ENCODE measurements at places on chromosomes 4 and X.
A peak's percentile ranks its signal among the peaks of the same experiment; 100 is the strongest.

DNA sequence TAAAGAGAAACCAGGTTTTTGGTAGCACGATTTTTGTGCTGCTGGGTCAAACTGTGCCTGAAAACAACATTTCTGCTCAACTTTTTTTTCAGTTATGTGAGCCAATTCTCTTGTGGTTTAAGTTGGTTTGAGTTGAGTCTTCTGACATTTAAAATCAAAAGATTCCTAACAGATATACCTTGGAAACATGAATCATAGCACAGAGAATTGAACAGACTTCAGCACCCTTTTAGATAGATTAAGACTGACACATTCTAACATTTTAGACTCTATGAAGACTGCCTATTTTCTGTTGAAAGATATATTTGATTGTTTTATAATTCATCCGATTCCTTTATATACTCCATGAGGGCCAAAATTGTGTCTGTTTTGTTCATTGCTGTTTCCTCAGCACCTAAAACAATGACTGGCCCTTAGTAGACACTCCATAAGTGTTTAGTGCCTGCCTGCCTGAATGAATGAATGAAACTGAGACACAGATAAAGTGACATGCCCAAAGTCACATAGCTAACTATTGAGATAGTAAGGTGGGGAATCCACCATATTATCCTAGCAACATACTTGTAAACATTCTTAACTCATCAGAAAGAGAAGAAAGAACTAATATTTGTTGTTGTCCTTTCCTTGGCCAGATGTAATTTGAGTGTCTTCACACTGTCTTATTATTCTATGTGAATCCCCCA, 624.0 kb downstream of the MID1IP1 start:
- no peak for DNase-seq

- no peak for DNase-seq
Measured at GRCh38 chr4:27931584-27931983, 1070.9 kb downstream of the STIM2 start.

- peak; percentile 6 for DNase-seq
Measured at GRCh38 chr4:14977830-14978229, 24.5 kb upstream of the CPEB2 start.

DNA sequence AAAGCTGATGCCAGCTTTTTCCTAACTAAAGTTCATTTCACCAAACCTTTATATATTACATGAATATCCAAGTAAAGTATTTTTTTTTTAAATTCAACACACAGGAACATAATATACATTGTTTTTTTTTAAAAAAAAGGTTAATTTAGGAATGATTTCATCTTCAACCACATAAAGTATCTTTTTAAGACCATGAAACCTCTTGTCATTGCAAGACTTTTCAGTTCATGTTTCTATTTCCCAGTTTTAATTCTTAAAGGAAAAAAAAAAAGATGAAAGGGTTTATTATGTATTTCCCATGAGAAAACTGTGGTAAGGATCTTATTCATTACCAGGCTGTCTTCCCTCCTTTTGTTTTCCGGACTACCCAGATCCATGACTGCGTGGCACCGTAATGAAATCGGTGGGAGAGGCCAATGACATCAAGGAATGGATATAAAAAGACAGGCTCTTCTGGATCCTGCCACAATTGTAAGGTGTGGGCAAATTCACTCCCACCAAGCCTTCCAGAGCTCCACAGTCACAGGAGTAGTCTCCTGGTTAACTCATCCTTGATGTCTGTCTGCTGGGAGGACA, 84.7 kb upstream of the CBR4 start:
- no peak for DNase-seq

- DNase-seq = no peak
Measured at GRCh38 chr4:1883583-1883982, 12.4 kb downstream of the NSD2 start.

GRCh38 chr4:145042601-145043285, 55.3 kb downstream of the ANAPC10 start:
- DNase-seq = no peak

DNA sequence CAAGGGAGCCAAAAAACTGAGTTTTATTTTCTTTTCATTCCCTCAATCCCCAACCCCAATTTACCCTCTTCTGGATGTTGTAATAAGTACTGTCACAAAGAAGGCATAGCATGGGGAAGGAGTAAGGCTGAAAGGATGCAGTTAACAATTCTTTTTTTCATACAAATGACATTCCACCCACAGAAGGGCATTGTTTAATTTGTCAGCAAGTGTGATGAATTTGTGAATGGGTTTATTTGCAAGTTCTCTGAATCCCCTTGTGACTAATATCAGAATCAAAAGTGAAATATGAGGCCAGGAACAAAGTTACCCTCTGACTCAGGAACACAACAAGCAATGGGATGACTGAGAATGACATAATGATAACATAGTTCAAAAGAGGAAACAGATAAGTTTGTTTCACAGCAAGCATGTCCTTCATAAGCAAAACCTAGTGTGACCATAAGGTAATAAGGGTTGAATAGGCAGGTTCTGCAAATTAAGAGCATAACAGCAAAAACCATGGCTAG, 2.1 kb downstream of the GEMIN8 start:
- DNase-seq = peak; percentile 84
